ENCODE measurements at places on chromosomes 2 and 18.

DNA sequence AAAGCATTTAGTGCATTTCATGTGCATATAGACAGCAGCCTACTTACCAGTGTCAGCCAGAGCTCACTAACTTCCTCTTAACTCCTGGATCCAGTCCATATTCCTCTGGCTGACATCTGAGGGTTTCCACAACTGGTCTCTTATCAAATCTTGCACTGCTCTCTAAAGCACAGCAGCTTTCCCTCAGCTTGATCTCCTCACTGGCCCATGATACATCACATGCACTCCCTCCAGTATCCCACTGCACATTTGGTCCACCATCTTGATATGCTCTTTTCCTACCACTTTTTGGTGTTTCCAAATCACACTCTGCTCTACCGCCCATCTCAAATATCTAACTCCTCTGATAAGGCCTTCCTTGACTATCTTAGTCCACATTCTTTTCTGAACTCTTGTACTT, 105.0 kb upstream of the ZFP36L2 start:
- DNase-seq: no peak

DNA sequence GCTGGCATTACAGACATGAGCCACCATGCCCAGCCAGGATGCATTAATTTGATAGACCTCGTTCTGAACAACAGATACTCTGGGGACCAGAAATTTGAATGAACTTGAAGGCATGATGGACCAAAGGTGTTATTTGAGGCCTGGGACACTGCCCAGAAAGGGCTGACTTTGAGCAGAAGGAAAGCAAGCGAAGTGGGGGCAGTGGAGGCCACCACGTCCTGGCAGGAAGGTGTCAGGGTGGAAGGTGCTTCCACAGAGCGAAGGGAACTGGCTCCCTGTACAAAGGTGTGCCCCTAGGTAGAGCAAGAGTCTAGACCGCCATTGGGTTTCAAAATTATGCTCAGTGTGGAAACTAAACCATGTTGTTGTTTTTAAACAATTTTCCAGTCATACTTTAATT, 23.9 kb downstream of the ZNF236 start:
- DNase-seq: no peak

DNA sequence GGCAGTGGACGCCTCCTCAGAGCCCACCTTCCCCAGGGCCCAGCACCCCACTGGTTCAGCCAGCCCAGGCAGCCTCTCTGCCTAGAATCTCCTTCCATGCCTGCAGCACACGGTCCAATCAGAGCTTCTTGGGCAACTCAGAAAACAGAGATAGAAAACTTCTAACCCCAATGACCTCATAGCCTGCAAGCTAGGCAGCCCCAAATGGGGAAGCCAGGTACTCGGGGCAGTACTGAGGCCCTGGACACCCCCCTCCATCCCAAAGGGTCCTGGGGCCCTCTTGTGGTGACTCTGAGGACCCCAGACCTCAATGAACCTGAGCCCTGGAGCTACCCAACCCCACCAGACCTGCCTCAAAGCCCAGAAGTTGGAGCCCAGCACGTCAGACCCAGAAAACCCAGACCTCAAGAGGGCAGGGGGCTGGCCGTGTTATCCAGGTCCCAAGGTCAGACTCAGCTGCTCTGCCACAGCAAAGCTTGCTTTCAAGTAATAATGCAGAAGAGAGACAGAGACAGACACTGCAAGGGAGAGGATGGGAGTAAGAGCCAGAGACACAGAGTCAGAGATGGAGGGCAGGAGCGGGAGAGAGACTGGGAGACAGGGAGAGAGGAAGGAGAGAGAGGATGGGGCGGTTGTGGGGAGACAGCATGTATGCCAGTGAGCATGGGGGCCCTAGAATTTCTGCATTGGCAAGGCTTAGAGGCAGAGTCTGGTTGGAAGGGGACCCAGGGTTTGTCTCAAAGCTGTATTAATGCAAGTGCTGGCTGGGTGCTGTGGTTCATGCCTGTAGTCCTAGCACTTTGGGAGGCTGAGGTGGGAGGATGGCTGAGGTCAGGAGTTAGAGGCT, 28.2 kb downstream of the SERTAD2 start:
- no peak for DNase-seq

DNA sequence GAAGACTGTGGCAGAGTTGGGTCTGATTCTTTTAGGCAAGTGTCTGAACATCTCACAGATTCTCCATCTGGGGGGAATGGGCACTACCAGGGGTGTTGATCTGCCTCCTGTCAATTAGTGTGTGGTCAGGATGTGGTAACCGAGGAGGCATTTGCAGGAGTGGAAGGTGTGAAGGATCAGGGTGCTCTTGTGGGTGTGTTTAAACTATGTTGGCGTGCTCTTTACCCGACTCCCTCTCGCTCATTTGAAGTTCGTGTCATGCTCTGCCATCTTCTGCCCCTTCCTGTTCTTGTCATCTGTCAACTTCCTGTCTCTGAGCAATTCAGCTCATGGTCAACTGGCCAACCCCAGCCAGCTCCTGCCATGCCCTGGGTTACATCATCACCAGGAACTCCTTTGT, 107.9 kb downstream of the RTN4 start:
- DNase-seq: no peak

GRCh38 chr18:28175930-28176697, 816 bp downstream of the CDH2 start:
- no peak for DNase-seq

GRCh38 chr2:231017231-231017598, 20.1 kb upstream of the C2orf72 start:
- no peak for DNase-seq

GRCh38 chr18:8721716-8722115, 16.4 kb downstream of the MTCL1 start:
- no peak for DNase-seq

DNA sequence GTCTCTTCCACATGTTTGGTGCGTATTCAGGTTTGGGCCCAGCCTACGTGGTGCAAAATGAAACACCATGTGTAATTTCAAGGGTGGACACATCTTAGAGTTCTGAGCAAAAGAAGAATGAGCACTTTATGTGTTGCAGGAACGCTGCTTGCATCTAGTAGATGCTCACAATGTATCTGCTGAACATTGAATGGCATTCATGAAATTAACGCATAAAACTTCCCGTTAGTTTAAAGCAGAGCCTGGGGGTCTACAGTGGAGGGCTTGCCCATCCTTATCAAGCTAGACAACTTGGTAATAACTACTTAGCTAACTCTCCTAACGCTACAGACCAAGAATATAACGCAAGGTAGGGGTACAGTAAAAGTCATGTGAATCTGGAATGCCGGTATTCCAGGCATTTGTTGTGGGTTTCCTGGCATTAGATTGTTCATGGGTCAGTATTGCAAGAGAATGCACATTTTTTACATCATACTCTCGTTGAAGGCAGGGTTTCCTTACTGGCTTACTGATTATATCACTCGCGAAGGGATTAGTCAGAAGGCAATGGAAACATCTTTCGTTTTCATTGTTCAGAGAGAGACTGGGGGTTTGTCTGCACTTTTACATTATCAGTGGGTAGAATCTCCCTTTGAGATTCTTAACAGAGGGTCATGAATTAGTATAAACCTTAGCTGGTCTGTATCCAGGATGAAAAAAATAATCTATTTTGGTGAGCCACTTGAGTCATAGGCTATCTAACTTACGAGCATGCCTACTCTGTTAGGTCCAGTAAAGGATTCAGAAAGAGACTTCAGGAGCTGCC, 229.5 kb upstream of the EPAS1 start:
- DNase-seq: peak; percentile 99

GRCh38 chr2:71995067-71995665, 152.5 kb downstream of the CYP26B1 start:
- no peak for DNase-seq

DNA sequence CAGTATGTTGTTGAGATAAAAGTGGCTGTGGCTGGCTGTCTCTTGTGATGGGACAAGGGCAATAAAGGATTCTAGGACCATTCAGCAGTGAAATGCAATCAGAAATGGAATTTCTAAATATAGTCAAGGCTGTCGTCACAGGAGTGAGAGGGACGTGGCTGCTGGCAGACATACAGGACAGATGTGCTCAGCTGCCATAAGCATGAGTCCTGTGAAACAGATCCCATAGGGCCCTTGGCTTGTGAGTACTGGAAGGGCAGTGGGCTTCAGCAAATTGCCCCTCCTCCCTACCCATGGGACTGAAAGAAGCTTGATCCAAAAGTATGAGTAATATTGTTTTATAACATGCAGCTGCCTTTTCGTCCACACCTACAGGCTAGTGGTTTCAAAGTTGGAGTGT, 4.2 kb upstream of the CNNM3 start:
- DNase-seq: no peak

GRCh38 chr2:217706513-217706912, 296.3 kb downstream of the TNS1 start:
- no peak for DNase-seq

DNA sequence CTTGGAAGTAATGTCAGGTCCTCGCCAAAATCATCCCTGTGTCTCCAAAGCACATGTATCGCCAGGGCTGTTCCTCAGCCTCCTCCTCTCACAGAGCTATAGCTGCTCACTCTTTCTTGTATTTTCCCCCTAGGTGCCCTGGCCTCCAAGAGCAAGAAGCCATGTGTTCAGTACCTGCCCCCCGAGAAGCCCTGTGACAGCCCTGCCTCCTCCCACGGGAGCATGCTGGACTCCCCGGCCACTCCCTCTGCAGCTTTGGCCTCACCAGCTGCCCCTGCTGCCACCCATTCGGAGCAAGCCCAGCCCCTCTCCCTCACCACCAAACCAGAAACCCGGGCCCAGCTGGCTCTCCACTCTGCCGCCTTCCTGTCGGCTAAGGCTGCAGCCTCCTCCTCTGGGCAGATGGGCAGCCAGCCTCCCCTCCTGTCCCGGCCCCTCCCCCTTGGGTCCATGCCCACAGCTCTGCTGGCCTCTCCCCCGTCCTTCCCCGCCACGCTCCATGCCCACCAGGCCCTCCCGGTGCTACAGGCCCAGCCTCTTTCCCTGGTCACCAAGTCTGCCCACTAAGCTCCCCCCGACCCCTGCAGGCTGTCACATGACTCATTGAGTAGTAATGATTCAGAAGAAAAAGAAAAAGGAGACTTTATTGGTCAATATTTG, 18.8 kb downstream of the TGOLN2 start:
- DNase-seq: no peak

DNA sequence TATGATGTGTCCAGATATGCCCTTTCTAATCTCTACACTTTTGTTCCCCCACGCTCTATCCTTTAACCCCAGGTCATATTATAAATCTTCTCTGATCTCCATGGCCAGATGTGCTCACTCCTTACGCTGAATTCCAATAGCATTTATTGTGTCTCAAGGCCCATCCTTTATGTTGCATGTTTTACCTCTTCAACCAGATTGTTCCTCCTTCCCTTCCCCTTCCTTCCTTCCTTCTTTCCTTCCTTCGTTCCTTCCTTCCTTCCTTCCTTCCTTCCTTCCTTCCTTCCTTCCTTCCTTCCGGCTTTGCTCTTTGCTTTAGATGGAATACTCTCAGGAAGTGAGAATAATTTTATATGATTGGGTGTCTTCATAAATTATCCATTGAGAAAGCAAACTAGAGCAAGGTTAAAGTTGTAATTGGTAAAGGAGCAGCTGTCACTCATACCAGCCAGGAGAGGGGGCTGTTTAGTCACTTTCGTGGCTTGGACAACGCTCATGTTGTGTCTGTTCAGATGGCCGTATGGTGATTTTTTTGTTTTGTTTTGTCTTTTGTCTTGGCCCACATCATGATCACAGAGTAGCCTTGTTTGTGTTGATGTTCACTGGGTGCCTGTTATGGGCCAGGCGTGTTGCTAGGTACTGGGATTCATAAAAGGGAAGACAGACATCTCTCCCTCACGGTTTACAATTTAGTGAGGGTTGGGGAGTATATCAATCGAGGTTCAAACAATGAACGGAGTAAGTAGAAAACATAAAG, 68.0 kb downstream of the DAW1 start:
- DNase-seq: no peak

GRCh38 chr18:48360376-48361021, 48.7 kb downstream of the ZBTB7C start:
- DNase-seq: no peak

DNA sequence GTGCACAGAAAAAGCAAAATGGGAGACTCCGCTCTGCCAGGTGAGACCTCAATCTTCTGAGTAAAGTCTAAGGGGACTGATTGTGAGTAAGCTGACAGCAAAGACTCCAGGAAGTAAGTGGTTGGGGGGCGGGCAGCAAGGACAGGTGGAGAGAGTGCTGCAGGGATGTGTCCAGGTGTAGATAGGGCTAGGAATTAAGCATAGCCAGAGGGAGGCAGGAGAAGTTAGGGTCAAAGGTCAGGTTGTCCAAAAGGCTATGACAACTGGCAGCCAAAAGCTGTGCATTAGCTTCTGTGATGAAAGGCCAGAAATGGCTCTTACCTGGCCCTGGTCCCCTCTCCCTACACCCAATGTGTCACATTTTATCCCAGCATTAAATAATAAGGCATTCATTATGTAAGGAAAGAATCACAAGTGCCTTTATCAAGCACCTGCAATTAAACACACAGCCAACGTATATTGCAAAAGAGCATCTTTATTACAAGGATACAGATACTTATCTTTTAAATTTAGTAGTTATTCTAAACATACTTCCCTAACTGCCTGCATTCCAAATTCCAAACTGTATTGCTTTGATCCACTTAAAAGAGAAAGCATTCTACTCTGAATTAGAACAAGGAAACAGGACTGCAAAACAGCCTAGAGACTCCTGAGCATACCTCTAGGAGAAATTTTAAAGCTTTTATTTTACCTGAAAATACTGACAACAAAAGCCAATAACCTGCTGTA, 247.9 kb downstream of the IRS1 start:
- DNase-seq: no peak

DNA sequence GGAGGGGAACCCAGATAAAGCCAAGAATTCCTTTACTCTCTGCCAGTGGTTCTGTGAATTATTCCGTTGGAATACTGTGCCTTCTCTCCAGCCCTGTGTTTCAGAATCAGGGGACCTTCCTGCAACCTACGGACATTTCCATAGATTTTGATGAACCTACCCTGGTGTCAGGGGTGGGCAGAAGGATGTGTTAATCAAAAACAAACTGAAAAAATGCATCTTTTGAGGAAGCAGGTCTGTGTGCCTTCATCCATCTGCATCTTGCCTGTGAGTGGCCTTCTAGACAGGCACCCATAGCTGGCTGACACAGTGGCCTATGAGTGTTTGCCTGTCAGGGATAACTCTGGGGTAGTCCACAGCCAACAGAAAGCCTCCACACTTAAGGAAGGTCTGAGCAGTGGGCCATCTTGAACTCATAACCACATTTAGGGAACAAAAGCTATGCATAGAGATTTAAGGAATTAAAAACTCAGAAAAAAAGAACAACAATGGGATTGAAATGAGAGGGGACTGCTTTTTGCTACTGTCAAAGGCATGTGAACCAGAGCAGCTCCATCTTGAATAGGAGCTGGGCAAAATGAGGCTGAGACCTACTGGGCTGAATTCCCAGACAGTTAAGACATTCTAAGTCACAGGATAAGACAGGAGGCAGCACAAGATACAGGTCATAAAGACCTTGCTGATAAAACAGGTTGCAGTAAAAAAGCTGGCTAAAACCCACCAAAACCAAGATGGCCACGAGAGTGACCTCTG, 45.9 kb upstream of the ITGA6 start:
- no peak for DNase-seq

All from AG09309 (cell line).